Glomerular endothelial cell (primary cell): ENCODE measurements at places on chromosomes 4 and X. TPM values are rescaled to one million over a fixed set of nuclear protein-coding genes. Genes with fewer than 3 reads are reported as not detected.

Gene DAPP1
- not detected in 2 replicates for total RNA-seq

Gene ADH5
- total RNA-seq: 77.2 and 93.0 TPM in 2 replicates

Gene NLGN4X
- total RNA-seq: 2.2 and 2.9 TPM in 2 replicates

Gene SLC16A2
- total RNA-seq: 1.9 and 2.8 TPM in 2 replicates

Gene ASB12
- total RNA-seq: 2.0 TPM in 1 of 2 replicates, not detected in the other

Gene MAML3
- 14.2 and 18.7 TPM in 2 replicates for total RNA-seq

Gene VGLL1
- total RNA-seq: not detected in 2 replicates

Gene TRIM75
- total RNA-seq: not detected in 2 replicates

Gene BEND2
- total RNA-seq: not detected in 2 replicates

Gene SOWAHD
- total RNA-seq: not detected in 2 replicates

DNA sequence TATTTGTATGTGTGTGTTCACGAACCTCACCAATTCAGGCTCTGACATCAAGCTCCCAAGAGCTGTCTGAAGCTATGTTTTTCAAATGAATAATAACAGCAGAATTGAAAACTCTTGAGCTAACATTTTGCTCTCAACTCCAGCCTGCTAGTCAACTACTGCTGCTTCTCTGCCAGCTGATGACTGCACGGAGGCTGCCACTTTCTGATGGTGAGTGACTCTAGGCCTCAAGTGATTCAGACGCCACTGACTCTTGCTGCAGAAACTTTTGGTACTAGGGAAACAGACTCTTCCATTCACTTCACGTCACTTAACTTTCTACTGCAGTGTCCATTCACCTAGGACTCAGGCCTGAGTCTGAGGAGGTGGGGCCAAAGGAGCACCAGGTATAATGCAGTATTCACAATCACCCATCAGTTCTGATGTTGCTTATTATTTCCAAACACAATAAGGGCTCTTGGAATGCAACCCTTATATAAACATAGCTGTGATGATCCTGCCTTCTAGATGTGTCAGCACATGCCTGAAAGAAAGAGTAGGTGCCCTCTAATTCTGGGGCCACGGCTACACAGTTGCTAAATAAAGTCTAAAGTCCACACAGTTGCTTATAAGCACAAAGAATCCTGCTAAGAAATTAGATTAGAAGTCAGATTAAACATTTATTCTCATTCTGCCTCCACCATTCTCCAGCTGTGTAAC is 16.0 kb downstream of the PRDM8 start:
- no peak for DNase-seq

DNA sequence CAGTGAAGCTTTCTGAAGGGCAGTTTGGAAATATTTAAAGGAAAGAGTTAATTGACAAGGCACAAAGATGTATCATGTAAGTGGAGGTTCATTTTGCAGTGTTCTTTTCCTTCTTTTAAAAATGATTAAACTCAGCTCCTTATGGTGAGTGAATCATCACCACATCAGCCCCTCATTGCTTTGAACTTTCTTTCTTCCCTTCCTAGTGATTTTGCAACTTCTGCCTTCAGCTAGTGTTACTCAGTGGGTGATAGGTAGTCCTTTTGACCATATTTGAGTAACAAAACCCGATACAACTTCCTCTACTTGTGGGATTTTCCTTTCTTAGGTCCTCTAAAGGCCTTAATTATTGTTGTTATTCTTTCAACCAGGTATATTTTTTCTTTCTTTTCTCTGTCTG is 8.2 kb downstream of the ZCCHC4 start:
- DNase-seq: no peak

GRCh38 chr4:17646693-17647092 is 32.3 kb downstream of the MED28 start:
- no peak for DNase-seq

DNA sequence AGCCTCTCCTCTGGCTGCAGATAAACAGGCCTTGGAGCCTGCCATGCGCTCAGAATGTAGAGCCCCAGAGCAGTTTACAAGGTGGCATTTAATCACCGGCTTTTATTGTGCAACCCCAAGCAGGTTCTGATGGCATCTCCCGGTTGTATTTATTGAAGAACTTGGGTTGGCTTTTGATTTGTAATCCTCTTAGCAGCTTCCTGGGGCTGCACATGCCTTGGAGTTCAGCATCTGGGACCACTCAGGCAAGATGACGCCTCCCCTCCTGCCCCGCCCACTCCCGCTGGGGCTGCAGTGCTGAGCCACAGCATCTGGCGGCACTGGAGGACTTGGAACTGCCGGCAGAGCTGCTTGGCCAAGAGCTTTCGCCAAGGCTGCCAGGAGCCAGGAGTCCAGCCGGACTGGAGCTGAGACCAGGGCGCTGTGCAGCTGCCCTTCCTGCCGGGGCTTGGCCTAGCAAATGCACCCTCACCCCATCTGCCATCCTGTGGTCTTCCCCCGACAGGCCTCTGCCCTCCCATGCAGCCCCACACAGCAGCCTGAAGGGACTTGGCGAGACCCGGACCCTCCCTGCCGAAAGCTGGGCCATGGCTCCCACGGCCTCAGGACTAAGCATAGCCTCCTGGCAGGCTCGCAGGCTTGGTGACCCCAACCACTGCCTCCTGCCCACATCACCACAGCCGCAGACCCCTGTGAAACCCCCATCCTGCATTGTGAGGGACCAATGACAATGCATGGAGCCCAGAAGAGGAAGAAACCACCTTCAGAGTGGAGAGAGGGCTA is 5.4 kb downstream of the HTRA3 start:
- no peak for DNase-seq

DNA sequence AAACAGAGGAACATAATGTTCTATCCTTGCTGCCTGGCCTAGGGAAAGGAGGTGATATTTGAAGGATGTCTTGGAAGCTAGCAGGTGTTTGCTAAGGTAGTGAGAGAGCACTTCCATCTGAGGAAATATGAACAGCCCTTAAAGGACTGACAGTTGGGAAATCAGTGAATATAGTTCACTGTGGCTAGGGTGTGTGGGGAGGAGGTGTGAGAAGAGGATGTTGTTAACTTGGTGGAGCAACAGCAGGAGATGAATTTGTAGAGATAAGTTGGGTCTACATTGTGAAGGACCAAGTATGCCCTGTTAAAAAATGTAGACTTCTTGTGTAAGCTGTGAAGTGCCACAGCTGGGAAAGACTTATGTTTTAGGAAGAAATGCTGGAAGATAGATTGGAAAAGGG is 25.5 kb downstream of the TBC1D19 start:
- no peak for DNase-seq

DNA sequence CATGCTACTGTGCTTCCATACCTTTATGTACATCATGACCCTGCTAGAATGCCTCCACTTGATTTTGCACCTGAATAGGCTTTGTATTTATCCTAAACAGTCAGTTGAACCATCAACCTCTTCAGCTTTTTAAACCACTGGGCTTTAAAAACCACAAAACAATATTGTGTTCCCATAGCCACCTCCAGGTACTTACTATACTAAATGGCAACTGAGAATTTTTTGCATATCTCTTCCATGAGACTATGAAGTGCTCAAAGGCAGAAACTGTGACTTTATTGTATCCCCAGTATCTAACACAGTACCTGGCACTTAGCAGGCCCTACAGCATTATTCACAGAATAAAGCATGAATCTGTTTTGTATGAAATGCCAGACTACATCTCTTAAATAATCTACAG is 39.7 kb downstream of the ANAPC10 start:
- DNase-seq: no peak

- no peak for DNase-seq
Measured at GRCh38 chr4:67207941-67208441, 337.3 kb downstream of the CENPC start.

DNA sequence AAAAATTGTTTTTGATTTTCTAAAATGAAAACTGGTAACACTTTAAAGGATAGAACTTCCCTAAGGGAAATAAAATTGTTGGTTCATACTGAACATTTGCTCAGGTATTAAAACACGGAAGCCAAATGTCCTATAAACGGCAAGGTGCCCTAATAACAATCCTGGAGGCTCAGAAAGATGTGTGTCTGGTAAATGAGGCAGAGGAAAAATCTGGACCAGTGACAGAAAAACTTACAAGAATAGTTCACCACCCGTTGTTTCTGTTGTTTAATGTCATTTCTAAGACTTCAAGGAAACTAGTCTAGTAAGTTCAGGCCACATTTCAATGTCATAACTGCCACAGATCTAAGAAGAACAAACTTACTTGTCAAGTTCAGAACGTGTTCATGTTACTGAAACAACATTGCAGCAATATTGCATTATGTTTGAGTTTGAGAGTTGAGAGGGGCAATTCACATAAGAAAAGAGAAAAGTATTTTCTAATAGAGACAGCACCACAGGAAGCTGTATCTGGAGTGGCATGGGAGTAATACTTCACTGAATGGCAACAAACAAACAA is 476.6 kb downstream of the GRXCR1 start:
- no peak for DNase-seq

GRCh38 chr4:146640465-146641061 is 1.9 kb downstream of the POU4F2 start:
- no peak for DNase-seq

GRCh38 chr4:137519406-137519805 is 12.9 kb downstream of the PCDH18 start:
- DNase-seq: no peak

GRCh38 chr4:113276464-113277170 is 227.2 kb downstream of the ANK2 start:
- DNase-seq: no peak

GRCh38 chr4:151034829-151035228 is 19.7 kb upstream of the LRBA start:
- no peak for DNase-seq

- no peak for DNase-seq
Measured at GRCh38 chrX:78019586-78020483, 50.4 kb upstream of the PGAM4 start.

DNA sequence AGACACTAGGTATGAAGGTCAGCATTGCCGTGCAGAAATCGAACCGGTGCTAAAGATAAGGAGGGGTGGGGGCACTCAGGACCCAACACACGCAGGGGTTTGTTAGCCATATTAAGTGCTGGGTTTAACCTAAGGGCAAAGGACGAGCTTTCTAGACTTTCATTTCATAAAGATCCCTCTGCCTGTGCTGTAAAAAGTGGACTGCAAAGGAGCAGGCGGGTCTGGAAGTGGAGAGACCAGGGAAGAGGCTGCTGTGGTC is 1.3 kb downstream of the CASP3 start:
- DNase-seq: no peak

DNA sequence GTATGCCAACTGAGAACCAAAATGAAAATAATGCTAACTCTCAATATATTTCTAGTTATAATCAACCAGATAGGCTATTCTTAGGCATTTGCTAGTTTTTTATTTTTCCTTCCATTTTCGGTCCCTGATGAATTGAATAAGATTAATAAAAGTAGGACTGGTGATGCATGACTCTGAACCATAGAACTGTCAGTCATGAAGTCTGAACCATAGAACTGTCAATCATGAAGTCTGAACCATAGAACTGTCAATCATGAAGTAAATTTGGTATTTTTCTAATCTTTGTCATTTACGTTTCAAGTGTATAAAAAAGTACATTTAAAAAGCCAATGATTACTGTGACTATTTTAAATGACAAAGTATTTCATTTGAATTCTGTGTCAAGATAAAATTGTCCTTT is 460.2 kb upstream of the NDST3 start:
- no peak for DNase-seq

DNA sequence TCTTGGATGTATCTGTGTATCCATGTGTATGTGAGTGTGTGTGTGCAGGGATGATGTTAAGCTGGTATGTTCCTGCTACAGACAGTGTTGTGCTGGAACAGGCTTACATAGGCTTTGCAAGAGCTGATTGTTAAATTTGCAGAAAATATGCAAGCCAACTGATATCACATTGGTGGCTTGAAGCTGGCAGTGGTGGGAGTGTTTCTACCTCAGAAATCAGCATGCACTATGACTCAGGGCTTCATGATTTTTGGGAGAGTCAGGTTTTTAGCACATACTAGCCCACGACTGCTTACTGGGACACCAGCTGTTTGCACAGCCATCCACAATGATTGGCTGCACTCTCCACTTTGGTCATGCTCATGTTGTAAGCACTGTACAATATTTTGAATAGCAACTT is 261.8 kb downstream of the DHX15 start:
- no peak for DNase-seq

DNA sequence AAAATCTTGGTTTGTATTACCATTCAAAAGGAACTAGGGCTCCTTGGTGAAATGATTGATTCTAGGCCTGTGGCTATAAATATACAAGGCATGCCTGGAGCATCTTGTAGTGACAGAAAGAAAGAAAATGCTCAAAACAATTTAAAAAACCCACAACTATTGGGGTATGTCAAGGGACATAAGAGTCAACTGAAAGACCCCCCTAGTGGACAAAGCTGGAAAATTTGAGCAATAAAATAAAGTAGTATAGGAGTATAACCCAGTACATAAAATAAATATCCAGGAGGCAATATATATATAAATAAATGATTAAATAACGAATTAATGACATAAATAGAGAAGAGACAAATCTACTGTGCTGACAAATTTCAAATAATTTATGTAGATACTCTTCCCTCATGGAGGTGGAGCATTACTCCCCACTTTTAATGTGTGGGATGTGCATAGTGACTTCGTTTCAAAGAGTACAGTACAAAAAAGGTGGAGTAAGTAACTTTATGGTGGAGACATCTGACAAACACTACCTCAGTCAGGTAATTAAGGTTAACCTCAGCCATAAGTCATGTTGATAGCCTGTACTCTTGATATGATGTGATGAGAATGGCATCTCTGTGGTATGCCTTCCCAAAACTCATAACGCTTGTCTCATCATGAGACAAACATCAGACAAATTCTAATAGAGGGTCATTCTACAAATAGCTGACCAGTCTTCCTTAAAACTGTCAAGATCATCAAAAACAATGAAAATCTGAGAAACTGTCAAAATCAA is 185.0 kb upstream of the GLRA2 start:
- no peak for DNase-seq
